ENCODE measurements at places on chromosomes 2 and 18.

DNA sequence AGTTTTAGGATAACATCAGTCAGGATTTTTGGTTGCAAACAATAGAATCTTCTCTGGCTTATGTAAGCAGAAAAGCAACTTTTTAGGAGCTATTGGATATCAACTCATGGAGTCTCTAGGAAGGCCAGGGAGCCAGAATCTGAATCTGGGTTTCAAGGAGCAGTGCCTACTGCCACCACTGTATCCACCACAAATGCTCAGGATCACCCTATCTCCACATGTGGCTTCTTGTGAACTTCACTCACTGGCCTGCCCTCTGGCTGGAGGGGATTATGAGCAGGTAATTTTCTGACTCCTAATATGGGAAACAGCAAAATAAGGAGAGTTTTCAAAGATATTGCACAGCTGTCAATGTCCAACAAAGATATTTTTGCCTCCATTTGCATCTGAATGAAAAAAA lies 142.9 kb downstream of the PKP4 start:
- no peak for DNase-seq

DNA sequence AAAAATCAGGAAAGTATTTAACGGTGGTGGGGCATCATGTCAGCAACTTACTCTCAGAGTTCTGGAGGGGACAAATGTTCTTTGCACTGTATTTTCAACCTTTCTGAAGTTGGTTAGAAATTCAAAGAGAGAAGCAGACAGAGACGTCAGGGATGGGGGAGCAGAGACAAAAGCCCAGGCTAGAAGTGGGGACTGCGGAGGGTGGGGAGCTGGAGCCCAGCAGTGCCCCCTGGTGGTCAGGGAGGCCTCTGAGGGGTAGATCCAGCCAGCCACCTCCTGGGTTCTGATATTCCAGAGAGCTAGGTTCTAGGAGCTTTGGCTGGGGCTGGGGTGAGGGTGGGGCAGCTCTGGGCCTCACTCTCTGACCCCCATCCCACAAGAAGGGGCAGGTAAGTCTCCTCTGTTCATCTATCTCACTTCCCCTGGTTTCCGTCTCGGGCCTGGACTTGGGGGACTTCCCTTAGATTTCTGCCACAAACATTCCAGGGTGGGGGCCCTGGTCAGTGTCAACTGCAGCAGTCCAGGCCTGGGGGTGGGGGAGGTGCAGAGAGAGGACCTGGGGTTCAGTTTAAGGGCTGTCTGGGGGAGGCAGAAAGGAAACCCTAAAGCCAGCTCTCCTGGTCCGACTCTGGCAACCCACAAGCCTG lies 8.9 kb downstream of the TNS1 start:
- DNase-seq = no peak

DNA sequence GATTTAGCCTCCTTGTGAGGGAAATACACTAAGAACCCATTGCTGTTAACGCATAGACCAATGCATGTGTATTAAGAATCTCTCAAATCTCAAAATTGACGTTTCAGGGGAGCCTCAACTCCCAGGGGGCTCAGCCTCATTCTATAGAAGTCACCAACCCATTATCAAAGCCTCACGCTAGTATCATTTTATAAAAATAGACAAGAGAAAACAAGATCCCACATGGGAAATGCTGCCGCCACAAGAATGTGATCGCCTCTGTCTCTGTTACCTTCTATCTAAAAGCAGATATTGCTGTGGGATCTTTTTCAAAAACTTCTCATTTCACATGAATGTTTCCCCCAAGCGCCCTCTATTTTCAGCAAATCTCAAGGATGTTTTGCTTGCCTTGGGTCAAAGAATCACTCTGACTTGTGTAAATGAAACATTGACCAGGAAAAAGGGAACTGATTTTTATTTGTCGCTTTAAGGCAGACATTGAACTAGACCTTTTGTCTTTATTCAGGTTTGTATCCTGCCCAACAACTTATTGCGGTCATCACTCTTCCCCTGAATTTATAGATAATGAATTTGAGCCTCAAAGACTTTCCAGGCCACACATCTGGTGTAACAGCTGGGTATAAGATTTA lies 679.0 kb upstream of the ID2 start:
- no peak for DNase-seq

DNA sequence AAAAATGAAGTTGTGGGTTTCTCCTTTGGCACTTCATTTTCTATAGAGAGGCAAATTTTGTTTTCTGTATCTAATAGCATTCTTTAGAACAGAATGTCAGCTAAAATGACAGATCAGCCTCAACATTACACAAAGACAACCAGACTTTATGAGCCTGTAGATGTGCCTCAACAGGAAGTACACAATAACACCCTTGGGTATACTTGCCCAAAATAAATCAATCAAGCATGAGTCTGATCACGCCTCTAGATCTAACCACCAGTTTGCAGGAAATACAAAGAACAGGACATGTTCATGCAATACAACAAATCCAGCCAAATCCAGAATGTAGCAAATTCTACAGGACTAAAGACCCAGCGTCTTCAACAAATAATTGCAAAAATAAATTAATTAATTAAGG lies 11.2 kb upstream of the DAPL1 start:
- DNase-seq = no peak

- DNase-seq = no peak
These were observed 24.2 kb downstream of the XRCC5 start for GRCh38 chr2:216133397-216133796.

GRCh38 chr2:86482034-86482433 lies 40.9 kb downstream of the KDM3A start:
- DNase-seq = no peak

DNA sequence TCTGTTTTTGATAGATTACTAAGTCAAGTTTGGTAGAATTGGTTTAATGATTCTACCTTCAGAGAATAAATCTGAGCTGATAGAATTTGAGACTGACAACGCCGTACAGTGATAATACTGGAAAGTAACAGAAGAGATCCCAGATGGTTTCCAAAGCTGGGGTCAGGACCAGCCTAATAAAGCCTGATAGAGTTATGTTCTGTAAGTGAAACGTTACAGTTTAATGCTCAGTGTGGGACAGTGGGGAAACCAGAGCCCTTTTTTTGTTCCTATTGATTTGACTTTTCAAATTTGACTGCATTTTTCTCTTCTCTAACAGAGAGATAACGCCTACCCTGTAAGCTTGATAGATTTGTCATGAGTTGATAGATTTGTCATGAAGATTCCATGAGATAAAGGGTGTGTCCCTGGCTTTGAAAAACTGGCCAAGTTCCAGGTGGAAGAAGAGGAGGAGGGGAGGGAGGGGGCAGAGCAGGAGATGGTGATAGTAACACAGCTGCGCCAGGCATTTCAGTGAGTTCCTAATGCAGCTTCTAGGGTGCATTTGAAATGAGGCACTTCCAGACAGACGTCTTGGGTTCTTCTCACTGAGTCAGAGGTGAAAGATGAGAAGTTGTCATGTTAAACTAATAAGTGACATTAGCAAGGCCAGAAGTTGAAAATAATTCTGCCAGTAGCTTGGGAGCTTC lies 65.1 kb downstream of the CERS6 start:
- DNase-seq = no peak

DNA sequence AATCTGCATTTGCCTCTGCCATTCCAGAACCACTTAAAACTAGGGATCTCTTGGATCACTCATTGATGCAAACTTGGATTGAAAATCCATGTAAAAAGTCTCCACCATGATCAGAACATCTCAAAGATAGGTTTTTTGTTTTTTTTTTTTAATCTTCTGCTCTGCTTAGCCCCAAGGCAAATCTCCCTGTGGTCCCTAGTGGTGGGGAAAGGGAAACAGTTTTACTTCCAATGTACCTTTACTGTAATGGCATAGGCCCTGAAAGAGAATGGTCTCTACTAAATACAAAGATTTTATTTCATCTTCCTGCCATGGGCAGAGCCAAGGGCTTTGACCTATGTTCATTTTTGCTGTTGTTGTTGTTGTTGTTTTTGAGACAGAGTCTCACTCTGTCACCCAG lies 78.4 kb downstream of the KANSL1L start:
- DNase-seq = no peak

DNA sequence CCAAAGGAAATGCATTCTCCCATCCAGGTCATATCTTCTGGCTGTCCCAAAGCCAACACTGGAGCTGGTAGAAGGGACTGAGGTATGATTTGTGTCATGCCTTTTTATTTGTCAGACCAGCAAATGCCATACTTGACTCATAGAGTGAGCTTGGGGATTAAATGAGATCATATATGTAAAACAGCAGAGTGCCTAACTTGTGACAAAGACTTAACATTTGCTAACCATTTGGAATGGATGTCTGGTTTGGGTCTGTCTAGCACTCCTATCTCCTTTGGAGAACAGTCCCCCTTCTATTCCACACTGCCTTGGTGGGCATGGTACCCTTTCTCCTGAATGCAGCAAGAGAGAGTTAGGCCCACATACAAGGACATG lies 128.5 kb upstream of the LGALSL start:
- DNase-seq = no peak

GRCh38 chr2:159904127-159904958 lies 106.3 kb upstream of the CD302 start:
- no peak for DNase-seq

- DNase-seq = no peak
These were observed 80.3 kb downstream of the RTN4 start for GRCh38 chr2:54969940-54970338.

DNA sequence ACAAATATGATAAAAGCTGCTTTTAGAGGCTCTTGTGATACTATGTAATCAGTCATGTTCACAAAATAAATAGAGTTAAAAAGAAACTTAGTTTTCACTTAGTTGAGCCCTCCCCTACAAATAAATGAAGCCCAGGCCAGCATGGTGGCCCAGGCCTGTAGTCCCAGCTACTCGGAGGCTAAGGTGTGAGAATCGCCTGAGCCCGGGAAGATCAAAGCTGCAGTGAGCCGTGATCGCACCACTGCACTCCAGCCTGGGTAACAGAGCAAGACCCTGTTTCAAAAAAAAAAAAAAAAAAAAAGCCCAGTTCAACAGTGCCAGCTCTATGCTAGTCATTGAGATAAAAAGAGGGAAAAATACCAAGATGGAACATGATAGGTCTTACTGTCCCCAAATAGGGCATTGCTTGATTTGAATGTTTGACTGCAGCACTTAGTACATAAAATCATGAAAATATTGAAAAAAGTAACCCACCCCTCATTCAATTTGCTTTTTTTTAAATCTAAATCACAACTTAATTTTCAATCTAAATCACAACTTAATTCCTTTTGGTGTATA lies 1.5 kb downstream of the ASNSD1 start:
- no peak for DNase-seq

DNA sequence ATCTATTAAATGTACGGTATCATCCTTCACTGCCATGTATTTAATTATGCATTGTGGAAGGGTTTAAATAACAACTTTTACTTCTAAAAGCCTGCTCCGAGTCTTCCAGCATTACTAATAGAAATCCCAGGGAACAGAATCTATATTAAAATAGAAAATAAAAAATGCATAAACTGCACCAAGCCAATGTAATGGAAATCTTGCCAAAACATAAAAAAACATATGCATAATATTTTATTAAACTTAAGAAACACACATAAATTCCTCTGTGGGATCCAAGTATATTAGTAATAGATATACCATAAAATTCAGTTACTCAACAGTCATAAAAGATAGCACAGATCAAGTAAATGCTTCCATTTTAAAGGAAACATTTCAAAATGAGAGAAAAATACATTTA lies 175.6 kb downstream of the TDRD15 start:
- DNase-seq = no peak

- DNase-seq = no peak
These were observed 5.4 kb downstream of the PDK1 start for GRCh38 chr2:172561270-172561669.

DNA sequence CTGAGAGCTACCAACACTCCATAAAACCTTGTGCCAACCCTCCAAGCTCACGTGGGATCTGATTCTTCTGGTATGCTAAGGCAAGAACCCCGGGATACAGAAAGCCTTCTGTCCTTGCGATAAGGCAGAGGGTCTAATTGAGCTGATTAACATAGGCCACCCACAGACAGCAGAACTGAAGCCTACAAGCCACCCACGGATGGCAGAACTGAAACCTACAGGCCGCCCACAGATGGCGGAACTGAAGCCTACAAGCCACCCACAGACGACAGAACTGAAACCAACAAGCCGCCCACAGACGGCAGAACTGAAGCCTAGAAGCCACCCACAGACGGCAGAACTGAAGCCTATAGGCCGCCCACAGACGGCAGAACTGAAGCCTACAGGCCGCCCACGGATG lies 216.3 kb downstream of the SNTG2 start:
- no peak for DNase-seq

DNA sequence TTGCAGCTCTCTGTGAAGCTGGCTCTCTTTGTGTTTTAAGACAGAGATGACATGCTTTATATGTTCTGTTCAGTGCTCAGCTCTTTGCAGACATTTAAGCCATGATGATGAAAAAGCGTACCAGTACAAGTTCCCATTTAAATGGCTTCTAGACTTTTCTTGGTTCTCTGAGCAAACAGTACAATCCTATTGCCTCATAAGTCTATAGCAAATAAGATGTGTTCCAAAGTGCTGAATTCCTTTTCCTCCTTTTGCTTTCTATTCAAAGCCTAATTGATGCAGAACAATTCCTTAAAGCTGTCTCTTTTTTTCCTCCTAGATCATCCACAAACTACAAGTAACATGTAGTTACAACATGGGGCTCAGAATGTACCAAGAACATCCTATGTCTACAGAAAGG lies 168.8 kb upstream of the SPATS2L start:
- no peak for DNase-seq

DNA sequence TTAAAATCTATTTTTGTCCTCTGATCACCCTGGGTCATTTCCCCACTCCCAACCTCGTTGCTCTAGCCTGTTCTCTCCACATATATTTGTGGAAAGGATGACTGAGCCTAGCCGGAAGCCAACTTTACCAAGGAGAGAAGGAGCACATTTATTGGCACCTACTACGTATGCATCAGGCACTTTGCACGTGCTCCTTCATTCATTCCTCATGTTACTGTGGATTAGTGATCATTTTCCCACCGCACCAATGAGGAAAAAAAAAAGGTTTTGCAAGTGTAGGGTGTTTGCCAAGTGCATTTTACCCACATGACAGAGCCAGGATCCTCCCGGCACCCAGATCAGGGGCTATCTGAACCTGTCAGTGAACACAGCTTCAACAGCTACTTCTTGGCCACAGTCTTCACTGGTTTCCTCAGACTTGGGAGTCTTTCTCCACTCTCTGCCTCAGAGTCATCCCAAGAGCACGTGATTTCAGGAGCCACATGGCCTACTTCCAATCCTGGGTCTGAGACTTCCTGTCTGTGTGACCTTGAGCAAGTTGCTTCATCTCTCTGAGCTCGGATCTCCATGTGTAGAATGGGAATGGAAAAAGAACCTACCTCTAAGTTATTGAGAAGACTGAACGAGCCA lies 1.9 kb upstream of the C1QL2 start:
- DNase-seq = no peak

GRCh38 chr2:69811018-69811417 lies 18.4 kb upstream of the GMCL1 start:
- no peak for DNase-seq

DNA sequence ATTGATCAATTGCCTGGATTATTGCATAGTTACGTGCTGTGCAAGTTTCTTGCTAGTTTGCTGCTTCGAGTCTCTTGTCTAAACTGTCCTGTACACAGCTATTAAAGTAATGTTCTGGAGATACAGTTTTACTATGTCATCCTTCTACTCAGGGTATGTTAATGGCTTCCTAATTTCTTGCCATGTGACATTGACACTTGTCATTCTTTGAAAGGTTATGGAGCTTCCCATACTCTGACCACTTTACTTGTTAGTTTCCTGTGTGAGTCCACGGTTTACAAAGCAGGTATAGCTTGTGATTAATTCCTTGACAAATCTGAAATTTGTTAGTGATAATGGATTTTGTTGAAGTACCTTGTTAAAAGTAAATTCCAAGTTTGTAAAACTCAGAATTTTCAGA lies 80.5 kb downstream of the PHLPP1 start:
- no peak for DNase-seq

- DNase-seq = no peak
These were observed 518.3 kb downstream of the XIRP2 start for GRCh38 chr2:167406558-167406957.
